ENCODE measurements at places on chromosomes 4 and X.

GRCh38 chr4:75542824-75543223 lies 13.0 kb upstream of the ODAPH start:
- no peak for DNase-seq

DNA sequence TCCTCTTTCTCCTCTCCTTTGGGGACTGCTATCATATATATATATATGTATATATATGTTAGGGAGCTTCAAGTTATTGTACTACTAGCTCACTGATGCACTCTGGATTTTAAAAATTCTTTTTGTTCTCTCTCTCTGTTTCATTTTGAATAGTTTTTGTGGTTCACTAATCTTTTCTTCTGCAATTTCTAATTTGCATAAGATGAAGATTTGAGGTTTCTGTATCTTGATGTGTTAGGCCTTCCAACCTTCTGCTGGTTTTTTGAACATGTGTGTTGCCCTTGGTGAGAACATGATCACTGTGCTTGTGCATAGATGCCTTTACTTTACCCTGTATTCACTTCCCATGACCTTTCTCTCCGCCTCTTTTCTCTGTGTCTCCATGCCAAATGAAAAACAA lies 7.8 kb upstream of the ZNF718 start:
- DNase-seq = no peak

GRCh38 chr4:152104901-152105357 lies 344.1 kb upstream of the GATB start:
- no peak for DNase-seq

- DNase-seq = no peak
Observed at GRCh38 chrX:69088171-69088938, 76.9 kb downstream of the PJA1 start.

- no peak for DNase-seq
Observed at GRCh38 chrX:97200454-97200853, 316.7 kb downstream of the RPA4 start.

DNA sequence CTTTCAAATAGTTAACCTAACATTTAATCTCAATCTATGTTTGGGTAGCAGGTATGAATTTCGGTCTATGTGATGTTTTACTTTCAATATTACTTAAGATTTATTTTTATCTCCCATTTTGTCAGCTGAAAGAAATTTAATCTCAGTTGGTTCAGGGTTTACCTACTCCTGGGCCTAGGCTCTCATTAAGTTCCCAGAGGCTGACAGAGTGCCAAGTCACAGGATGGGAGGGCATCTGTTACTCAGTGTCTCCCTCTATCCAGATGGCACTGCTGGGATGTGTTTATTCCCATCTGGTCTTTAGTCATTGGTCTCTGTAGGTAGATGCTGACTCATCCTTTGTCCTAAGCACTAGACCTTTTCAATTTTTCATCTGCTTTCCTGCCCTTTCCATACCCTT lies 129.4 kb upstream of the ARSJ start:
- DNase-seq = no peak

GRCh38 chr4:88356771-88357170 lies 21.9 kb upstream of the HERC6 start:
- no peak for DNase-seq

DNA sequence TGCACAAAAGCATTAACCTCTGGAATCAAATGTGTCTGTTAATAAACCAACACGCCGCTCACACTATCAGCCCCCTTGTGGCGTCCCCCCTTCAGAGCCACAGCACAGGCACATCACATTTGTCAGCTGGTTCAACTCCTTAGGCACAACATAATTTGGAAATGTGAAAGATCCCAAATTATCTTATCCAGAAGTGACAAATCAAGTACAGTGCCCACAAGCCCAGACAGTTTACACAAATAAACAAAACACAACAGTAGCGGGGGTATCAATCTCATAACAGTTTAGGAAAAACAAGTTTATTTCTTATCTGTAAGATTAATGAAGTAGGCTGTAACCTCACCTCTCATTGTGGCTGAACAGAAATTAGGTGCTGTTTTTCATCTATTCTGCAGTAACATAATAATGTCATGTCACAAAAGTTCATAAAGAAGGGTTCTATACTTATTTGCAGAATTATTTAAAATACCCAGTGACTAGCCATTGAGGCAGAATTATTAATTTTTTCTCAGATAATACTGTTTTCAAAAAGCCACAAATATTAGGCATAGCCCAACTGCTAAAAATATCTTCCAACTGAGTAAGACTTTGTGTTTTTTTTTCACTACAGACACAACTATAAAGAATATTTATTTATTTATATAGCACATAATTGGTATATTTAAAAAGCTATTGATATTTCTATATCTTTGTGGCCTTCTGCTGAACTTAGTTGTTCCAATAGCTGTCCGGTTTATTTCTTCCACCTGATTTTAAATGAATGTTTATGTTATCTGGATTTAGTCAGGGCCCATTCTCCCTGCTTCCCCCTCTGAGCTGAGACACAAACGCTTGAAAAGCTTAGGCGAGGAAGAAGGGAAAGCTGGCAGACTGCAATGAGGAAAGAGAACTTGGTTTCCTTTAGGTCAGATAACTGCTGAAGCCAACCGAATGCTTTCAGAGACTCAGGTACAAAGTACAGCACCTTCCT lies 214.7 kb downstream of the QDPR start:
- DNase-seq = no peak

GRCh38 chrX:37802028-37802427 lies 22.2 kb downstream of the CYBB start:
- DNase-seq = no peak
